ENCODE measurements at places on chromosomes 5 and 9. TPM values are rescaled to one million over a fixed set of nuclear protein-coding genes. Genes with fewer than 3 reads are reported as not detected.
A peak's percentile ranks its signal among the peaks of the same experiment; 100 is the strongest.

Gene DNLZ
- 14.4 TPM for polyA plus RNA-seq

Gene FOXD4L6
- not detected for polyA plus RNA-seq

GRCh38 chr5:59301727-59302126, 591.8 kb downstream of the PDE4D start:
- no peak overlapping the region for H3K4me3 ChIP-seq
- H3K36me3 ChIP-seq = no peaks in the 10 kb centered on the region

DNA sequence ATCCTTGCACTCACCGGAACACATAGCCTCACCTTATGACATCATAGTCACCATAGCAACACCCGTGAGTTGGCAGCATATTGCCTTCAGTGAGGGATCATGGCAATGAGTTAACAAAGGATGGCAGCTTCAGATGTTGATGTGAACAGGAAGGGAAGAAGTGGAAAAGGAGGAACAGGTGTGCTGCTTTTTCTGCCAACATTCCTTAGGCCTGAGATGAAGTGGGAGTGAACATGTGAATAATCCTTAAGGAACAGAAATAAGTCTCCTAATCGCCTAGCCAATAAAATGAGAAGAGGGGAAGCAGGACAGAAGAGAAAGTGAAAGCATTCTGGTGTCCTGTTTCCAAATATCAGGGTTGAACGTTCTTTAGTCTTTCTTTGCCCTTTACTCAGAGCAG, 360.0 kb downstream of the BRINP1 start:
- no peak overlapping the region for H3K27ac ChIP-seq
- H3K27me3 ChIP-seq = no peaks in the 10 kb centered on the region
- no peaks in the 10 kb centered on the region for H3K36me3 ChIP-seq
- peaks cover 2% of the 10 kb centered on the region for H3K4me1 ChIP-seq

Gene SHC3
- polyA plus RNA-seq = 0.10 TPM

GRCh38 chr5:122156724-122157325, 27.5 kb downstream of the ZNF474 start:
- H3K27ac ChIP-seq = no peak overlapping the region
- DNase-seq = no peak
- peaks cover 8% of the 10 kb centered on the region for H3K4me1 ChIP-seq
- no peaks in the 10 kb centered on the region for H3K27me3 ChIP-seq

Gene OLFM1
- polyA plus RNA-seq = 8.6 TPM

GRCh38 chr9:134835448-134835847, 45.2 kb upstream of the FCN2 start:
- no peaks in the 10 kb centered on the region for H3K36me3 ChIP-seq
- H3K27me3 ChIP-seq = no peaks in the 10 kb centered on the region
- peak; percentile 70 for DNase-seq
- no peak overlapping the region for H3K27ac ChIP-seq
- H3K4me1 ChIP-seq = no peaks in the 10 kb centered on the region

GRCh38 chr5:18764161-18764560, 1129.9 kb downstream of the TAF11L14 start:
- DNase-seq = no peak
- no peak overlapping the region for H3K27ac ChIP-seq
- H3K27me3 ChIP-seq = no peaks in the 10 kb centered on the region

Gene JAKMIP2
- not detected for polyA plus RNA-seq

DNA sequence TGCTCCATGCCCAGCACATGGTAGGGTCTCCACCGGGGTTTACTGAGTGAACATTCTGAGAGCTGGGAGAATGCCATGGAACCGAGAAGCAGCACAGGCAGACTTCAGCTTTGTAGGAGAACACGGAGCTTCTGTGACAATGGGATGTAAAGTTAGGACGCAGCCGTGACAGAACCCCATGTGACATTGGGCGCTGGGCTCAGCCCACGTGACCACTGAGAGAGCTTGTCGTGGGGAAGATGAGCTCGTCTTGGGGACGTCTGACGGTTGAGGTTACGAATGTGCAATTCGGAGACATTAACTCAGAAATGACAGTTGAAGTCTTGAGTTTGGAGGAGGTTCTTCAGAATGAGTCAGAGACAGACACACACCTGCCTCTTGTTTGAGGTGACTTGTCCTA, 13.5 kb downstream of the SDHA start:
- DNase-seq = no peak
- H3K4me1 ChIP-seq = no peaks in the 10 kb centered on the region
- no peaks in the 10 kb centered on the region for H3K27me3 ChIP-seq
- H3K27ac ChIP-seq = no peak overlapping the region
- H3K4me3 ChIP-seq = no peak overlapping the region

- peaks cover 1% of the 10 kb centered on the region for H3K4me1 ChIP-seq
- H3K36me3 ChIP-seq = no peaks in the 10 kb centered on the region
- DNase-seq = no peak
- H3K27ac ChIP-seq = no peak overlapping the region
- no peaks in the 10 kb centered on the region for H3K27me3 ChIP-seq
- no peak overlapping the region for H3K4me3 ChIP-seq
These were observed 450.2 kb upstream of the ZNF608 start for GRCh38 chr5:125196481-125197111.

- DNase-seq = no peak
- no peak overlapping the region for H3K27ac ChIP-seq
- no peaks in the 10 kb centered on the region for H3K27me3 ChIP-seq
- no peak overlapping the region for H3K4me3 ChIP-seq
These were observed 64.3 kb upstream of the LMX1B start for GRCh38 chr9:126549246-126550006.

- H3K27me3 ChIP-seq = no peaks in the 10 kb centered on the region
- DNase-seq = no peak
- H3K4me1 ChIP-seq = no peaks in the 10 kb centered on the region
- H3K36me3 ChIP-seq = no peaks in the 10 kb centered on the region
- no peak overlapping the region for H3K4me3 ChIP-seq
These were observed 133.0 kb downstream of the ENC1 start for GRCh38 chr5:74507370-74508005.

GRCh38 chr5:2094616-2094995, 211.9 kb upstream of the IRX4 start:
- no peak for DNase-seq
- H3K27ac ChIP-seq = no peak overlapping the region
- H3K36me3 ChIP-seq = no peaks in the 10 kb centered on the region
- H3K4me3 ChIP-seq = no peak overlapping the region

- H3K4me1 ChIP-seq = no peaks in the 10 kb centered on the region
- H3K27me3 ChIP-seq = no peaks in the 10 kb centered on the region
- no peaks in the 10 kb centered on the region for H3K36me3 ChIP-seq
- DNase-seq = no peak
- H3K27ac ChIP-seq = no peak overlapping the region
- H3K4me3 ChIP-seq = no peak overlapping the region
These were observed 308.6 kb upstream of the RGMB start for GRCh38 chr5:98464737-98465330.

DNA sequence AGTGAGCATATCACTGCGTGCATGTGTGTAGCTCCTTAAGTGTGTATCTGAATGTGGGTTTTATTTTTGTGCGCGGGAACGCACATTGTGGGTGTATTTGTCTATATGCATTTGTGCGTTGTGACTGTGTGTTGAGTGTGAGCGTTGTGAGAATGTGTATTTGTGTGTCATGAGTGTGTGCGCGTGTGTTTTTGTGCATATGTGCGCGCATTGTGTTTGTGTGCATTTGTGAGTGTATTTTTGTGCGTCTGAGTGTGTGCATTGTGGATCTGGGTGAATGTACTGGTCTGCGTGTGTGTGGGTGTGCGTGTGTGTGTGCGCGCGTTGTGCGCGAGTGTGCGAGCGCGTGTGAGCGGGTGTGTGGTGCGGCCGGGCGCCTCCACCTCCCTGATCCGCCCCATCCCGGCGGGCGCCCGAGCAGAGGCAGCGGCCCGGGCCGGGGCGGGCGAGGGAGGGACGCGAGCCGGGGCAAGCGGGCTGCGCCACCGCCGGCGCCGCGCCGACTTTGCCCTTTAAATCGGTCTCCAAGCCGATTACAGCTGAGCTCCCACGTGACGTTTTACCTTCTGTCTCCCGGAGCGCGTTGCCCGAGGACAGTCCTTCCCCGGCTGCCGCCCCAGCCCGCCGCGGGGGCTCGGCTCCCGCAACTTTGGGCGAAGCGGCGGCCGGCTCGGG, at the start of gene RASGRF2:
RASGRF2 (plus strand) TSS at position 596 of the 675 bp plus-strand sequence. CDS start 376 bp downstream, outside the sequence.
- peak; percentile 76 for DNase-seq
- peak within 1 kb of the TSS; percentile 13 for H3K4me3 ChIP-seq
- H3K27me3 ChIP-seq = no peaks in the 10 kb centered on the region

DNA sequence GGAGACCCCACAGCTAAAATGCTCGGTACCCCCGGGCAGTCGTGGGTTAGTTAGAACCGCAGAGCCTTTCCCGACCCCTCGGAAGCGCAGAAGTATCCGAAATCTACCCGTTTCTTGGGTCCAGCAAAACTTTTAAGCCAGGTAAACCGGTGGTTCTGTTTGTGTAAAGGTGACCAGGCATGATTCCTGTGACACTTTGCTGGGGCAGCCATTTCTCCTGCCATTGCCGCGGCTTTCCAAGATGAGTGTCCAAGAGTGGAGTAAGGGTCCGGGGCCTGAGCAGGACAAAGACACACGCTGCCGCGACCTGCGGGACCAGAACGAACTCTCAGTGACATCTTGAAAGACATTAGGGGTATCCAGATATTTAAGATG, 655 bp downstream of the MARVELD2 start:
- no peak overlapping the region for H3K4me3 ChIP-seq
- no peaks in the 10 kb centered on the region for H3K4me1 ChIP-seq
- no peak overlapping the region for H3K27ac ChIP-seq
- no peaks in the 10 kb centered on the region for H3K36me3 ChIP-seq
- DNase-seq = no peak
- H3K27me3 ChIP-seq = no peaks in the 10 kb centered on the region

- H3K27ac ChIP-seq = no peak overlapping the region
- DNase-seq = no peak
These were observed 51.8 kb downstream of the SLC1A3 start for GRCh38 chr5:36658038-36658756.

DNA sequence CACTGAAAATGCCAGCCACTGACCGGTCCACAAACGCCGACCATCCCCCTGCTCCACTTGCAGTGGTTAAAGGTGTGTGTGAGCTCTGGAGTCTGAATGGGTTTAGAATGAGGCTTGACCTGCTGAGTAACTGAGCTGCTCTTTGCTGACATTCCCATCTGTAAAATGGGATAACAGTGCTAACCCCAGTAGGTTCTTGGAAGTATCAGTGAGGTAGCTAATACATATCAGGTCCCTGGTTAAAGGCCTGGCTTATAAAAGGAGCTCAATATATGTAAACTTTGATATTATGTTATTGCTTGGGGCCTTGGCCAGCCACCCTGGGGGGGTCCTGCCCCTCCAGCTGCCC, 31.1 kb upstream of the DAB2IP start:
- no peaks in the 10 kb centered on the region for H3K36me3 ChIP-seq
- DNase-seq = no peak
- no peak overlapping the region for H3K27ac ChIP-seq
- H3K4me1 ChIP-seq = no peaks in the 10 kb centered on the region
- H3K4me3 ChIP-seq = no peak overlapping the region

DNA sequence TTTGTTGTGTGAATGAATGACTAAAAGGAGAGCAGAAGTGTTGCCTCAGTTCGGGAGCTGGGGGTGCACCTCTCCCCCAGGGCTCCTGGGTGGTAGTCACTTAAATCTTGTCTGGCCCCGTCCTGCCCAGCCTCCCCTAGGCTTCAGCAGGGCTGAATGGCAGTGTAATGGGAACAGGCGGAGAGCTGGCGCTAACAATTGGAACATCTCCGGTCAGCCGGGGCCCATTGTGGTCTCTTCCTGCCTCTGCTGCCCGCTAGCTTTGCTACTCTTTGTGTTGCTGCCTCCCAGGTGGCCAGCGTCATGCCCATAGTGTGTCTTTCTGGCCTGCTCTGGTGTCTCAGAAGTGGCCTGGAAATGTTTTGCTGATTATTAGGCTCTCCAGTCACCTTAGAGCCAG, 62.3 kb downstream of the RGS3 start:
- H3K36me3 ChIP-seq = no peaks in the 10 kb centered on the region
- no peaks in the 10 kb centered on the region for H3K27me3 ChIP-seq
- no peak overlapping the region for H3K4me3 ChIP-seq
- DNase-seq = peak; percentile 65

DNA sequence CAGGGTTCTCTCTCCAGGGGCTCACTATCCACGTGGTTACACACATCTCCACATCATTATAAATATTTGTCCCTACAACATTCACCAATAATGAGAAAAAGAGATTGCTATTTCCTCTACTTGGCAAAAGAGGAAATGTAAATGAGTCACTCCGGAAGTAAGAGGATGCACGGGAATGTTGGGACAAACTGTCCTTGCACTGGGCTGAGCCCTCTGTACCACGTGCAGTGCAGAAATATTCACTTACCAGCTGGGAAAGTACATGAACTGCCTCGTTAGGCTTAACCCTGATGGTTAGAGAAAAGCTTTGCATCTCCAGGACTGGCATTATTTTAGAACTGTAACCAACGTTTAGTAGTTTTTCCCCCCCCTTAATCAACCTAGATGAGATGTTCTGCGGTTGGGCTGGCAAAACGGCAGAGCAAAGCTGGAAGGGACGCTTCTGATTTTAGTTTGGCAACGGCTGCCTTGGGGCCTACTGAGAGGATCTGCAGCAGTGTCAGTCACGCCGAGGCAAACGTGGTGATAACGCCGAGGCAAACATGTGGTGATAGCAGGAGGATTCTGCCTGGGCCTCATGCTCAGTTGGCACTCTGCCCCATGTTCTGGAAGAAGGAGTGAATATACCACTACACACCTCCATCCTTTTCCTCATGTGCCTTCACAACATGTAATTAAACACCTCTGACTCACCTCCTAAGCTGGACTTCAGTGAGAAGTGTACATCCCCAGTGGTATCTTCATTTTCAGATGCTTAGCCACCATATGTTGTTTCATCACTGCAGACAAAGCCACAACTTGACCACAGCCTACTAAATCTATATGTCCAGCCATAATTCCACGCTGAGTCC, 661.4 kb upstream of the KLF4 start:
- no peaks in the 10 kb centered on the region for H3K27me3 ChIP-seq
- H3K4me3 ChIP-seq = no peak overlapping the region
- no peaks in the 10 kb centered on the region for H3K36me3 ChIP-seq
- no peaks in the 10 kb centered on the region for H3K4me1 ChIP-seq

DNA sequence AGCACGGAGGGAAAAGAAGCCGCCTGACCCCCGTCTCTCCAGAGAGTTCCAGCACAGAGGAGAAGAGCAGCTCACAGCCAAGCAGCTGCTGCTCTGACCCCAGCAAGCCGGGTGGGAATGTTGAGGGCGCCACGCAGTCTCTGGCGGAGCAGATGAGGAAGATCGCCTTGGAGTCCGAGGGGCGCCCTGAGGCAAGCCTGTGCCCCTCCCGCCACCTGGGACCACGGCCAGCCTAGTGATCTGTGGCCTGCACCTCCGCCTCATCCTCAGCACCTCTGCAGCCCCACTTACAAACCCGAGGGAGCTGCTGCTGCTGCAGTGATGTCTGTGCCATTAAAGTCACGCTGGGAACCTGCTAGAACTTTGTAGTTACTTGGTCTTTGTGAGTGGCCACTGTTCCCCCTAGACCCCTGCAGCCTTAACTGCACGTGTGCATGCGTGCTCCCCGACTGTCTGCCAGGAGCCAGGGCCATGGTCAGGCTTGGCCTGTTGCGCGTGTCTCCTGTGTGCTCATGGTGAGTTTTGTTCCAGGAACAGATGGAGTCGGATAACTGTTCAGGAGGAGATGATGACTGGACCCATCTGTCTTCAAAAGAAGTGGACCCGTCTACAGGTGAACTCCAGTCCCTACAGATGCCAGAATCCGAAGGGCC, 12.5 kb downstream of the SQSTM1 start:
- no peak for DNase-seq
- no peaks in the 10 kb centered on the region for H3K4me1 ChIP-seq
- no peak overlapping the region for H3K4me3 ChIP-seq
- no peaks in the 10 kb centered on the region for H3K27me3 ChIP-seq
- H3K27ac ChIP-seq = no peak overlapping the region
- peaks cover 4% of the 10 kb centered on the region for H3K36me3 ChIP-seq
